Nephron progenitor cell (in vitro differentiated cells): ENCODE measurements at places on chromosomes 2 and 18.
A peak's percentile ranks its signal among the peaks of the same experiment; 100 is the strongest.

DNA sequence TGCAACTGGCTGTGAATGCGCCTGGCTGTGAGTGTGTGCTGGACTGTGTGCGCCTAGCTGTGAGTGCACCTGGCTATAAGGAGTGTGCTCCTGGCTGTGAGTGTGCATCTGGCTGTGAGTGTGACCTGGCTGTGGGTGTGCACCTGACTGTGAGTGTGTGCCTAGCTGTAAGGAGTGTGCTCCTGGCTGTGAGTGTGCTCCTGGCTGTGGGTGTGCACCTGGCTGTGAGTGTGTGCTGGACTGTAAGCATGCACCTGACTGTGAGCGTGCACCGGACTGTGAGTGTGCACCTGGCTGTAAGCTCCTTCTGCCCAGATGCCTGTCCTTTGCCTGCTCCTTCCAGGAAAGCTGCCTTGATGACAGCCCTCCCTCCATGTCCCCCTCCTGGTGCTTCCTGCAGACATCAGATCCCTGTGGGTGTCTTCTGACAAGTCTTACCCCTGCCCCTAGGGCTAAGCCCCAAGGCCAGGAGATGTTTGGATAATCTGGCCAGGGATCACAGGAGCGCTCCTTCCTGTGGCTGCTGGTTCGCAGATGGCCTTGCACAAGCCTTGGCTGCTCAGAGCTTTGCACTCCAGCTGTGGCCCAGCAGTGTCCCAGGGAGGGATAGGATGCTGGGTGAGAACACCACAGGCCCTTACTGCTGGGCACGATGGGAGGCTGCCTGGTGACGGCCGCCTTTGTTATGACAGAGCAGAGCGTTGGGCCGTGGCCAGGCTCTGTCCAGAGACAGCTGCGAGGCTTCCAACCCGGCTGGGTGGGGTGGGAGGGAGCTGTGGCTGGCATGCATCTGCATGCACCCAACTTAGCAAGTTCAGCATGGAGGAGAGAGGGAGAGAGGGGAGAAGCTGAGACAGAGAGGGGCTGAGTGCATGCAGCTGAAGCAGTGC is 89.9 kb downstream of the GLI2 start:
- no peak overlapping the region for H3K4me3 ChIP-seq
- H3K36me3 ChIP-seq = no peaks in the 10 kb centered on the region
- H3K27me3 ChIP-seq = peaks cover 19% of the 10 kb centered on the region
- peaks cover 67% of the 10 kb centered on the region for H3K4me1 ChIP-seq
- no peak overlapping the region for H3K27ac ChIP-seq

- no peak overlapping the region for H3K27ac ChIP-seq
- DNase-seq = no peak
- H3K4me3 ChIP-seq = no peak overlapping the region
- H3K4me1 ChIP-seq = peaks cover 44% of the 10 kb centered on the region
These were observed 204.2 kb downstream of the AGAP1 start for GRCh38 chr2:235698028-235698427.

DNA sequence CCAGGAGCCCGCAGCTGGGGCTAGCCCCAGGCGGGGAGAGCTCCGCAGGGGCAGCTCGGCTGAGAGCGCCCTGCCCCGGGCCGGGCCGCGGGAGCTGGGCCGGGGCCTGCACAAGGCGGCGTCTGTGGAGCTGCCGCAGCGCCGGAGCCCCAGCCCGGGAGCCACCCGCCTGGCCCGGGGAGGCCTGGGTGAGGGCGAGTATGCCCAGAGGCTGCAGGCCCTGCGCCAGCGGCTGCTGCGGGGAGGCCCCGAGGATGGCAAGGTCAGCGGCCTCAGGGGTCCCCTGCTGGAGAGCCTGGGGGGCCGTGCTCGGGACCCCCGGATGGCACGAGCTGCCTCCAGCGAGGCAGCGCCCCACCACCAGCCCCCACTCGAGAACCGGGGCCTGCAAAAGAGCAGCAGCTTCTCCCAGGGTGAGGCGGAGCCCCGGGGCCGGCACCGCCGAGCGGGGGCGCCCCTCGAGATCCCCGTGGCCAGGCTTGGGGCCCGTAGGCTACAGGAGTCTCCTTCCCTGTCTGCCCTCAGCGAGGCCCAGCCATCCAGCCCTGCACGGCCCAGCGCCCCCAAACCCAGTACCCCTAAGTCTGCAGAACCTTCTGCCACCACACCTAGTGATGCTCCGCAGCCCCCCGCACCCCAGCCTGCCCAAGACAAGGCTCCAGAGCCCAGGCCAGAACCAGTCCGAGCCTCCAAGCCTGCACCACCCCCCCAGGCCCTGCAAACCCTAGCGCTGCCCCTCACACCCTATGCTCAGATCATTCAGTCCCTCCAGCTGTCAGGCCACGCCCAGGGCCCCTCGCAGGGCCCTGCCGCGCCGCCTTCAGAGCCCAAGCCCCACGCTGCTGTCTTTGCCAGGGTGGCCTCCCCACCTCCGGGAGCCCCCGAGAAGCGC is 15.0 kb upstream of the GMPPA start:
- H3K4me3 ChIP-seq = peak overlapping the region; percentile 64
- peaks cover 6% of the 10 kb centered on the region for H3K36me3 ChIP-seq
- peaks cover 77% of the 10 kb centered on the region for H3K27me3 ChIP-seq
- DNase-seq = no peak

- peak overlapping the region; percentile 47 for H3K4me3 ChIP-seq
- H3K4me1 ChIP-seq = peaks cover 72% of the 10 kb centered on the region
- H3K36me3 ChIP-seq = peaks cover 42% of the 10 kb centered on the region
- DNase-seq = no peak
These were observed 7.3 kb downstream of the INSIG2 start for GRCh38 chr2:118095610-118096009.

GRCh38 chr18:34809451-34810072 is 99.5 kb downstream of the DTNA start:
- peak; percentile 34 for DNase-seq
- no peak overlapping the region for H3K27ac ChIP-seq

- H3K27ac ChIP-seq = peak overlapping the region; percentile 67
- H3K4me3 ChIP-seq = no peak overlapping the region
- no peak for DNase-seq
- H3K36me3 ChIP-seq = no peaks in the 10 kb centered on the region
- peaks cover 4% of the 10 kb centered on the region for H3K27me3 ChIP-seq
These were observed 150.8 kb downstream of the PXDN start for GRCh38 chr2:1593371-1594122.

DNA sequence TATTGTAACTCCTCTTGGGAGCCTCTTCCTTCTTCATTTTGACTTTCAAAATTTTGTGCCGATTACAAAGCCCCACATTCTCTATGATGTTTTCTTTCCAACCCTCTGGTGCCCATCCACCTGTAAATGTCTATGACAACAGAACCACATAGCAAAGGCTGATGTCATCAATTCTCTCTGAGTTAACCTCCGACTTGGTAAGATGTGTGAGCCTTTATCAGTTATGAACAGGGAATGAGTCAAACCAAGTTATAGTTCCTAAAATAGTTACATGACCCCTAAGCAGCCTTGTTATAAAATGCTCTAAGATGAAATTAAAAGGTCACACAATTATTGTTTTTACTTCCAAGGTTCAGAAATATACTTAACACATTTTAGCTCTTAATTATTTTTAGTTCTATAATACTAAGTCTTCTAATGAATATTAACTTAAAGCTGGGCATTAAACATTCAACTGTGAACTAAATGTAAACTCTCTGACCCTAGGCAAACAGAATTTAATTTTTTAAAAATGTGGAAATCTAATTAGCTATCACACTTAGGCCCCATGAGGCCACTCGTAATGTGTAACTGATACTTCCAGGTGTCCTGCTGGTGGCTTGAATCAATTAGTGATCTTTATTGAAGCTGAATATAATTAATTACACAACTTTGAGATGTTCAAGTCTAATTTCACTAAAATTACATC is 102.3 kb upstream of the CYRIA start:
- H3K4me1 ChIP-seq = peaks cover 10% of the 10 kb centered on the region
- DNase-seq = no peak
- H3K36me3 ChIP-seq = no peaks in the 10 kb centered on the region

- DNase-seq = no peak
- no peak overlapping the region for H3K4me3 ChIP-seq
- peaks cover 23% of the 10 kb centered on the region for H3K36me3 ChIP-seq
- peaks cover 3% of the 10 kb centered on the region for H3K27me3 ChIP-seq
- H3K27ac ChIP-seq = no peak overlapping the region
These were observed 28.1 kb downstream of the VIL1 start for GRCh38 chr2:218447072-218447471.

DNA sequence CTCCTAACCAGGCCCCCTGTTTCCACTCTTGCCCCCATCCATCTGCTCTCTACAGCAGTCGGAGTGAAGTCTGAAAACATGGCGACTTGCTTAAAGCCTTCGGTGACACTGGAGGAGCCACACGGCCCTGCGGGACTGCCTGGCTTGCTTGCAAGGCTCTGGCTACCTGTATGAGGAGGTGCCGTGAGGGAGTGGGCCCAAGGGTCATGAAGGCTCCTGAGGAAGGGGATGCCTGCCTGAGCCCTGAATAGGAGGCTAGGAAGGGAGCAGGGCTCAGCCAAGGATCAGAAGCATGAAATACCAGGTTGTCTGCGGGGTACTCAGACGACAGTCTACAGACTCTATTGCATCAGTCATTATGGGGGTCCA is 75.4 kb downstream of the EMX1 start:
- peak overlapping the region; percentile 32 for H3K27ac ChIP-seq
- no peak for DNase-seq
- peaks cover 4% of the 10 kb centered on the region for H3K27me3 ChIP-seq
- no peak overlapping the region for H3K4me3 ChIP-seq

DNA sequence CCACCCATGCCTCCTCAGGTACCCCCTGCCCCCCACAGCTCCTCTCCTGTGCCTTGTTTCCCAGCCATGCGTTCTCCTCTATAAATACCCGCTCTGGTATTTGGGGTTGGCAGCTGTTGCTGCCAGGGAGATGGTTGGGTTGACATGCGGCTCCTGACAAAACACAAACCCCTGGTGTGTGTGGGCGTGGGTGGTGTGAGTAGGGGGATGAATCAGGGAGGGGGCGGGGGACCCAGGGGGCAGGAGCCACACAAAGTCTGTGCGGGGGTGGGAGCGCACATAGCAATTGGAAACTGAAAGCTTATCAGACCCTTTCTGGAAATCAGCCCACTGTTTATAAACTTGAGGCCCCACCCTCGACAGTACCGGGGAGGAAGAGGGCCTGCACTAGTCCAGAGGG is 803 bp upstream of the DES start:
- H3K27ac ChIP-seq = no peak overlapping the region
- no peak overlapping the region for H3K4me3 ChIP-seq
- peaks cover 22% of the 10 kb centered on the region for H3K4me1 ChIP-seq
- H3K27me3 ChIP-seq = peaks cover 27% of the 10 kb centered on the region

- peaks cover 47% of the 10 kb centered on the region for H3K4me1 ChIP-seq
- H3K36me3 ChIP-seq = no peaks in the 10 kb centered on the region
- peaks cover 5% of the 10 kb centered on the region for H3K27me3 ChIP-seq
- H3K27ac ChIP-seq = peak overlapping the region; percentile 56
These were observed 171.8 kb downstream of the ICOS start for GRCh38 chr2:204108330-204108751.

- H3K36me3 ChIP-seq = no peaks in the 10 kb centered on the region
- no peak overlapping the region for H3K27ac ChIP-seq
- DNase-seq = no peak
- no peak overlapping the region for H3K4me3 ChIP-seq
- peaks cover 60% of the 10 kb centered on the region for H3K27me3 ChIP-seq
- H3K4me1 ChIP-seq = peaks cover 17% of the 10 kb centered on the region
These were observed 251.9 kb upstream of the CHAC2 start for GRCh38 chr2:53515435-53516332.

GRCh38 chr2:238081561-238081960 is 18.6 kb upstream of the ESPNL start:
- H3K36me3 ChIP-seq = peaks cover 94% of the 10 kb centered on the region
- H3K27ac ChIP-seq = no peak overlapping the region
- no peaks in the 10 kb centered on the region for H3K27me3 ChIP-seq

DNA sequence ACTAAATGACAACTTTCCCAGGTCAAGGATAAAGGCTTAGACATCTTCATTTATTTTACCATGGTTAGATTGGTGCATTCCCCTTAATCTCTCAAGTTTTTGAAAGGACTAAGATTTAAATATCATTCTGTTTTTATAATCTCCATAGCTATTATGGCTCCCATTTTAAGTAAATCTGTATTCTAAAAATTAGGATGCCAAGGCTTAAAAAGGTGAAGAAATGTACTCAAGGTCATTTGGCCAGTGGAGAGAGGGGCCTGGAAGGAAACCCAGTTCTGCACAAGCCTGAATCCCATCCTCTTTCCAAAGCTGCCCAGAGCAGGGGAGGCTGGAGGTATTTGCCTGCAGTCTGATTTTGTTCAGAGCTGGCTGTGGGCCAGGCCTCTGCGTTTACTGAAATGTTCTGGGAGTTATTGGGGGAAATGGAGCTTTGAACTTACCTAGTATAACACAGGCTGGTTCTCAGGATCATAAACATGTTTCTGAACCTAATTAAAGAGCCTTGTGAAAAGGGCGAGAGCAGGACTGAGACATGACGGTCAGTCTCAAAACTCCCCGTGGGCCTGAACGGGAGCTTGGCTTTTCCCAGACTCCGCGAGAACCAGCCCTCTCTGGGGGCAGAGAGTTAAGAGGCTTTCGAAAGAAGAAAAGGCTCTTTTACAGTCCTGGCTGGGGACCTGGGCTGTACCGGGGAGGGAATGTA is 85.6 kb downstream of the DDX1 start:
- H3K27ac ChIP-seq = peak overlapping the region; percentile 83
- H3K36me3 ChIP-seq = peaks cover 17% of the 10 kb centered on the region
- H3K27me3 ChIP-seq = peaks cover 12% of the 10 kb centered on the region
- H3K4me1 ChIP-seq = peaks cover 61% of the 10 kb centered on the region

- peak overlapping the region; percentile 30 for H3K27ac ChIP-seq
- H3K36me3 ChIP-seq = no peaks in the 10 kb centered on the region
- DNase-seq = no peak
- peaks cover 8% of the 10 kb centered on the region for H3K27me3 ChIP-seq
These were observed 327.7 kb downstream of the RAD51AP2 start for GRCh38 chr2:17190527-17190926.

DNA sequence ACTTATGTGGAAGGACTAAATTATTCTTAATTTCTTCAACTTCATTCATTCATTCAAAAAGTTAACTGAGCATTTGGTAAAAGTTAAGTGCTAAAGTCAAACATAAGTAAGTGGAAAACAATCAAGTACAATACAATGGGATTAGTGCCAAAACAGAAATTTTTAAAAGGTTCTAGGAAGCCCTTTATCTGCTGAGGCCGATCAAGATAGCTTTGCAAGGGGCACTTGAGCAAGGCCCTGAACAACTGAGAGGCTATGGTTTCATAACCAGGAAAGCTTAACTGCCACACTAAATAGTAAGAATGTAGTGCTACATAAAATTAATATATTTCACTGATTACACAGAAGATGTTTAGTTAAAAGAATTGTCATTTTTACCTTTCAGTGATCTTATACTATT is 76.5 kb downstream of the NOL10 start:
- H3K36me3 ChIP-seq = peaks cover 26% of the 10 kb centered on the region
- no peak overlapping the region for H3K4me3 ChIP-seq
- H3K27ac ChIP-seq = no peak overlapping the region
- no peak for DNase-seq

- no peak overlapping the region for H3K4me3 ChIP-seq
- DNase-seq = no peak
- H3K27ac ChIP-seq = no peak overlapping the region
- H3K4me1 ChIP-seq = no peaks in the 10 kb centered on the region
These were observed 190.4 kb upstream of the STK17B start for GRCh38 chr2:196361606-196362326.
